ENCODE measurements at places on chromosomes 6 and 20. TPM values are rescaled to one million over a fixed set of nuclear protein-coding genes. Genes with fewer than 3 reads are reported as not detected.

- H3K36me3 ChIP-seq, result no peaks in the 10 kb centered on the region
- H3K27ac ChIP-seq, result no peak overlapping the region
- DNase-seq, result no peak
- no peaks in the 10 kb centered on the region for H3K27me3 ChIP-seq
Observed at GRCh38 chr6:49348561-49348960, 114.5 kb downstream of the MMUT start.

DNA sequence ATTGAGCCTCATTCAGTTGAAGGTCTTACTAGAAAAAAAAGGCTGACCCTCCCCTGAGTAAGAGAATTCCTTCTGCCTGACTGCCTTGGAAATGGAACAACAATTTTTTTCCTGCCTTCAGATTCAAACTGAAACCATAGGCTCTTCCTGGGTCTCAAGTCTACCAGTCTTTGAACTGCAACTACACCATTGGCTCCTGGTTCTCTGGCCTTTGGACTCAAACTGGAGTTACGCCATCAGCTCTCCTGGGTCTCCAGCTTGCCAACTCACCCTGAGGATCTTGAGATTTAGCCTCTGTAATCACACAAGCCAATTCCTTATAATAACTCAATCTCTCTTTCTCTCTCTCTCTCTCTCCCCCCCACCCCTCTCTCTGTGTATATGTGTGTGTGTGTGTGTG lies 36.0 kb upstream of the SNX9 start:
- H3K27me3 ChIP-seq, result no peaks in the 10 kb centered on the region
- H3K27ac ChIP-seq, result no peak overlapping the region
- no peaks in the 10 kb centered on the region for H3K4me1 ChIP-seq
- H3K4me3 ChIP-seq, result no peak overlapping the region
- DNase-seq, result no peak

The RAB22A gene
- total RNA-seq, result 27.5 TPM

The PTCHD4 gene
- total RNA-seq, result 0.18 TPM
